ENCODE measurements at places on chromosomes 5 and 9.

DNA sequence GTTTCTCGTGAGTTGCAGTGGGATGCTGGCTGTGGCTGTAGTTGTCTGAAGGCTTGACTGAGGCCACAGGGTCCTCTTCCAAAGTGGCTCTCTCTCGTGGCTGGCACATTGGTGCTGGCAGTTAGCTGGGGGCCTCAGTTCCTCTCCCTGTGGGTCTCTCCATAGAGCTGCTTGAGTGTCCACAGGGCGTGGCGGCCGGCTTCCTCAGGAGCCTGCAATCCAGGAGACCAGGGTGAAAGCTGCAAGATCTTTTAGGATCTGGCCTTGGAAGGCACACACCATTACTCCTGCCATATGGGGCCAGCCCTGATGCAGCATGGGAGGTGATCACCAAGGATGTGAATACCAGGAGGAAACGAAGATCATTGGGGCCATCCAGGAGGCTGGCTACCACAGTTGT lies 41.1 kb downstream of the ANKRD33B start:
- no peak for DNase-seq

GRCh38 chr9:95440447-95440846 lies 76.3 kb downstream of the PTCH1 start:
- no peak for DNase-seq

DNA sequence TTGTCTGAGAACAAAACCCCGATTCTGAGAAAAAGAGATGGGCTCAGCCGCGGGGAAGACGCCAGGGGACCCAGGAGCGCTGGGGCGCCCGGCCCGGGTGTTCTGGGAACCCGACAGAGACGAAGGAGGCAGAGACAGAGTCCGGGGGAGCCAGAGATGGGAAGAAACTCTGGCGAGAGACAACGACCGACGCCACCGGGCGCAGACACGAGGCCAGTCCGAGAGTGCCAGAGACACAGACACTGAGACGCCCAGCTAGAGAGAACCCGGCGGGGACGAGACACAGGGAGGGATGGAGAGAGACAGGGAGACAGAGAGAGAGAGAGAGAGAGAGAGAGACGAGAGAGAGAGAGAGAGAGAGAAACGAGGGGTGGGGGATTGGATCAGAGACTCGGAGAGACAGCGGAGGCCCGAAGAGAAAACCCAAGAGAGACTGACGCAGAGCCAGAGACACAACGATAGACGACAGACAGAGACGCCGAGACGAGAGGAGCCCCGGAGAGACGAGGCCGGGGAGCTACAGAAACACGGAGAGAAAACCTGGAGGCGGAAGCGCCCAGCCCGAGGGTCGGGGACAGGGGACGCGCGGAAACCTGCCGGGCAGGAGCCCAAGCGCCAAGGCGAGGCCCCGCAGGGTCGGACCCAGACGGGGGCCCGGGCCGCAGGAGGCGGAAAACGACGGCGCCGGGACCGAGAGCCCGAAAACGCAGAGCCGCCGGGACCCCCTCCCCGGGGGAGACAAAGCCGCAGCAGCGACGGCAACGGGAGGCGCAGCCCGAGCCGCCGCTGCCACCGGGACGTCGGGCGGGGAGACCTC lies 3.3 kb downstream of the NR5A1 start:
- no peak for DNase-seq

GRCh38 chr9:124298646-124299235 lies 41.0 kb downstream of the NEK6 start:
- no peak for DNase-seq

GRCh38 chr5:88474574-88474973 lies 205.9 kb upstream of the TMEM161B start:
- DNase-seq = no peak

DNA sequence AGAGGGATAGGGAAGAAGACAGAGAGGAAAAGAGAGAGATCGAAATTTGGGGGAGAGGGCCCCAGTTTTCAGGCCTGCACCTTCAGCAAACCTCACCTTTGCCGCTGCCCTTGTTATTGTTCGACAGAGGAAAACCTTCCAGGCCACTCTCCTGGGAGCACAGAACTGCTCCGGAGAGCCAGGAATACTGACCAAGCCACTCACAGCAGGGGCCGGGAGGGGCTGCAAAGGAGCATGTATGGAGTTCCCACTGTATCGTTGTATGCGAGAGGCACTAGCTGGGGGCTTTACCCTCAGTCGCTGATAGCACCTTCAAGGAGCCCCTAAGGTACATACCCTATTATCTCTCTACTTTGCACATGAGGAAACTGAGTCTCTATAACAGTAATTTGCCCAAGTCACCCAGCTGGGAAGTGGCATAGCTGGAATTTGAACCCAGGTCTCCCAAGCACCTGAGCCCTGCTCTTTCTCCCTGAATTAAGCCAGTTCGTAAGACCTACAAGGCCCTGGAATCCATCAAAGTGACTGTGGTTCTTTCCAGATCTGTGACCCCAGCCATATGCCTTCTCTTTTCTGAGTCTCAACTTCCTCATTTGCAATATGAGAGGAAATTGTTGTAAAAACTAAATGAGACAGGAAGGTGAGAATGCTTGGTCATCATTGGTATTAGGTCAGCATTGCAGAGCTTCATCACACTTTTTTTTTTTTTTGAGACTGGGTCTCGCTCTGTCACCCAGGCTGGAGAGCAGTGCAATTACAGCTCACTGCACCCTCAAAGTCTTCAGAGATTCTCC lies 21.0 kb upstream of the FOXE1 start:
- DNase-seq = no peak

GRCh38 chr5:66985417-66985816 lies 211.2 kb downstream of the CD180 start:
- no peak for DNase-seq

DNA sequence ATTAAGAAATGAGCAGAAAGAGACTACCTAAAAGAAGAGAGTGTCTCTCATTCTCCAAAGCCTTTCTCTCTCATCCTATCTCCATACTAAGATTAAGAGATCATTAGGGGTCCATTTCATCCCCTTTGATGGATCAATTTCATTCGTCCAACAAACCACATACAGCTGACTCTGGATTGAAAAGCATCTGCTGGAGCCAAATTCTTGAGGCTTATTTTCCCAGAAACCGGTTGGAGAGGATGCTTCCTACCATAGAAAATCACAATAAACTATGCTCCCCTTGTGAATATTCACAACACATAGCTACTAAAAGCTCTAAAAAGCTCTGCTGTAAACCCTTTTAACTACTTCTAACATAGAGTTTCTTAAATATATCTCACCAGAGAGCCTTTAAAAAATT lies 755.0 kb upstream of the ZNF608 start:
- no peak for DNase-seq

GRCh38 chr5:154138701-154139100 lies 51.8 kb upstream of the GALNT10 start:
- DNase-seq = peak; percentile 42

DNA sequence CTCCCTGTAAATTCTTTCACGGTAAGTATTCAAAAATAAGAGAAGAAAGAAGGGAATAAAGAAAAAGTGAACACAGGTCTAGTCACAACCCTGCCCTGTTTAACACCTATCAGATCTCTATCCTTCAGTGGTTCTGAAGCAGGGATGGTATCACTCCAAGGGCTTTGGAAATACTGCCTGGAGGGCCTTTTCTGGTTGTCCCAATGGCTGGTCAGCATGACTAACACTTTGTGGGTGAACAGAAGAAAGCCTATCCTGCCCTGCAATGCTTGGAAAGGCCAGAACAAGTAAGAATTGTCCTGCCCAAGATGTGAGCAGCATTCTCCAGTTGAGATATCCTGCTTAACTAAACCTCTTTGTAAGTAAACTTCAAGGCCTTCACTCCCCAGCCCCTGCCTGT lies 124.9 kb downstream of the TMEM167A start:
- no peak for DNase-seq

- no peak for DNase-seq
Observed at GRCh38 chr5:82405161-82405560, 127.0 kb upstream of the RPS23 start.

- DNase-seq = no peak
Observed at GRCh38 chr5:36156619-36157018, 4.7 kb downstream of the SKP2 start.

DNA sequence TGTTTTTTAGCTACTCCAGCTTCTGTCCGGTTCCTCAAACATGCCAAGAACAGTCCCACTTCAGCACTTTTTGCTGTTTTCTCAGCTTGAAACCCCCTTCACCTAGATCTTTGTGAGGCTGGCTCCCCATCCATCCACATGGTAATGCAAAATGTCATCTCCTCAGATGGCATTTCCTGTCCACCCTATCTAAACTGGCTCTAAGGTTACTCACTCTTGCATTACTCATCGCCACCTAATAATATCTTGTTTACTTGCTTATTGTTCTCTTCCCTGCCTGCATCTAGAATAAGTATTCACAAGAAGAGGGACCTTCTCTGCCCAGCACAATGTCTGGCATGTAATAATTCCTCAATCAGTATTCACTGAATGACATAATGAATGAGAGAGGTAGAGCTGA lies 220.1 kb downstream of the FAM114A2 start:
- no peak for DNase-seq

GRCh38 chr9:29806937-29807618 lies 2233.8 kb upstream of the C9orf72 start:
- DNase-seq = no peak

DNA sequence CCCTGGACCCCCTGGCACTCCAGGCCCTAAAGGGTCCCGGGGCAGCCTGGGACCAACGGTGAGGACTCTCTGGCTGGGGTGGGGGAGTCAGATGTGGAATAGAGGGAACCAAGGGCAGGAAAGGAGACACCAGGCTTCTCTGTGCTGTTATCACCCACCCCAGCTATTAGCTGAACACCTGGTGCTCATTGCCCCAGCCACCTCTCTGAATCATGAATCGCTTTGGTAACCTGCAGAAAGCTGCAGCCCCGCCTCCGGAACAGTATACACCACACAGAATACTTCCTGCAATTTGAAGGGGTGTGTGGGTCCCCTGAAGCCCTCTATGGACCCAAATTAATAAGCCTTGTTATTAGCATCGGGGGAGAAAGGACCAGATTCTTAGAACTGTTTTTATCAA lies 40.4 kb upstream of the ORM1 start:
- no peak for DNase-seq

- no peak for DNase-seq
Observed at GRCh38 chr9:81669041-81669651, 20.2 kb downstream of the TLE1 start.

DNA sequence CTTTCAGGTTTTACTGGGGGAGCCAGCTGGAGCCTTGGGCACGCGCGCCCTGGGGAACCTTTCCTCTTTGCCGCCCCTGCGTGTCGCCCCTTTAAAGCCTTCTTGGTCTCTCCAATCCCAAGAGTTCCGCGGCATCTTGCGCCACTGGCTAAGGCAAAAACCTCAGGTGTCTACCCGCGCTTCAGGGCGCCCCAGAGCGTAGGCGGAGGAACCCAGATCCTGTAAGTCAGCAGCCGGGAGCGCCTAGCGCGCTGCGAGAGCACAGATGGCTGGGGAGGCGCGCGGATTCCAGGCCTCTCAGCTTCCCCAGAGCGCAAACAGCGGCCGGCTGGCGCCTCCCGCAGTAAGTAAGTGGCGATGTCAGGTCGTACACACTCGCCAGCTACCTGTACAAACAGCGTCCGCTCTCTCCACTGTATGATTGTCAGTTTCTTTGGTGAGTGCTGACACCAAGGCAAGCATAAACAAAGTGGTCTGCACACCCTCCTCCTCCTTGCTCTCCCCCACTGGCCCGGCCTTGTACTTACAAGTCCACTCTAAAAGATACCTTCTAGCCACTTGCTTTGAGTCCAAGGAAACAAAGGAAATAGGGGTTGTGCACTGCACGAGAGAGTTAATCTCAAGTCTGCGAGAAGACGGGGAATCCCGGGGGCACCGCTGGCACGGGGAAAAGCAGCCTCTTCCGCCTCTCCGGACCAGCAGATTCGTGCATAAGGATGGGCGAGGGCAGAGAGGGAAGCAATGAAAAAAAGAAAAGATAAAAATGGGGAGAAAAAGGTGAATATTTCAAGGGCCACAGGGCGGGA lies 2.9 kb downstream of the HTR1A start:
- peak; percentile 1 for DNase-seq

DNA sequence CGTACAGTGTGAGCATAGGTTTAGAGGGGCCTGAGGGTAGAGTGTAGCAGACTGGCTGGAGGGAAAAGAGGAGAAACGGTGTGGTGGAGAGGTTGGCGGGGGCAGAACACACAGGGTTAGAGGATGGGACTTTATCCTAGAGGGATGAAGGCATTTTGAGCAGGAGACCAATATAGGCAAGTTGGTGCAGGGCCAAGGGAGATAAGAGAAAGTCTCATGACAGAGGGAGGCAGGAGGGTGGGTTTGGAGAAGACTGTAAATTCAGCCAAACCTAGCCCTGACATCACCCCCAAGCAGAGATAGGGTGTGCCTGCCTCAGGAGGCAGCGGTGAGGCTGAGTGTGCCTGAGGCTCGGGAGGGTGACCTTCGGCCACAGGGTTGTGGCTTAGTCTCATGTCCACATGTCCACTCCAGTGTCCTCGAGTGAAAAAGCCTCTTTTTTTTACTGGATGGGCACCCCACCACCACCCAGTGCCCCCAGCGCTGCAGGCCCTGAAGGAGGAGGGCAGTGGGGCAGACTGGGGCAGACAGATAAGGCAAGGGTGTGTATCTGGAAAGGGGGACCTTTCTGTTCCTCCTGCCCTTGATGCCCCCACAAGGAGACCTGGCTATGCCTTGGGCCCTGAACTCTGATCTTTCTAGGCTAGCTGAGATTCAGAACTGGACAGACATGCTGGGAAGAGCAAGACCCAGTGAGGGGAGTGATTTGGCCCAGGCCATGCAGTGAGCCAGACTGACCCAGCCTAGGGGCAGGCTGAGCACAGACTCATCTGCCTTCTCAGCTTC lies 108.7 kb downstream of the RGS3 start:
- no peak for DNase-seq

DNA sequence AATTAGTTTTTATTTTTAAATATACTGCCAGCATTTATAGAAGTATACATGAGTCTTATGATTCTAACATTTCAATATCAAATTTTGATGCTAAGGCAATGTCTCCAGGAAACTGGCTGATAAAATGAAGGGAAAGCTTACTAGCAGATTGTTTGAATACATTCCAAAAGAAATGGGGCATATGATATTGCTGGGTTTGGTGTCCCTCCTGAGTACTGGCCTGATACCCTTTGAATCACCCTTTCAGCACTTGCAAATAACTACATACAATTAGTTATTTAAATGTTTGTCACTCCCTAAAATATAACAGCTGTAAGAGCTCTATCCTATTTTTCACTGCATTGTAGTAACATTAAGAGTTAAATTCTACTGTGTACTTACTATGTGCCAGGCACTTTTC lies 360.8 kb downstream of the HCN1 start:
- DNase-seq = no peak

- DNase-seq = peak; percentile 17
Observed at GRCh38 chr9:2271426-2271825, 256.3 kb downstream of the SMARCA2 start.

GRCh38 chr5:100537946-100538345 lies 2.8 kb downstream of the FAM174A start:
- no peak for DNase-seq

- DNase-seq = no peak
Observed at GRCh38 chr9:135222881-135223760, 135.7 kb downstream of the OLFM1 start.

DNA sequence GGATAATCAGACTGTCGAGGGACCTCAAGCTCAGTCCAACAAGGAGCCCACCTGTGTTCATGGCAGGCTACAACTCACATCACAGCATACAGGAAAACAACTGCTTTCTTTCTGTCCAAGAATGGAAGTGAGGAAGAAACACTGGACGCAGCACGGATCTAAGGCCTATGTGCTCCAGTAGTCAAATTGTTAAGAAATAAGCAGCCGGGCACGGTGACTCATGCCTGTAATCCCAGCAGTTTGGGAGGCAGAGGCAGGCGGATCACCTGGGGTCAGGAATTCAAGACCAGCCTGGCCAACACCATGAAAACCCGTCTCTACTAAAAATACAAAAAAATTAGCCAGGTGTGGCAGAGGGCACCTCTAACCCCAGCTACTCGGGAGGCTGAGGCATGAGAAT lies 427.8 kb downstream of the BNC2 start:
- no peak for DNase-seq

GRCh38 chr9:804026-804425 lies 37.5 kb upstream of the DMRT1 start:
- no peak for DNase-seq
